Fibroblast of mammary gland (primary cell): ENCODE measurements at places on chromosomes 11 and 22.
A peak's percentile ranks its signal among the peaks of the same experiment; 100 is the strongest.

GRCh38 chr11:78741741-78742140 lies 167.1 kb upstream of the NARS2 start:
- DNase-seq, result no peak

DNA sequence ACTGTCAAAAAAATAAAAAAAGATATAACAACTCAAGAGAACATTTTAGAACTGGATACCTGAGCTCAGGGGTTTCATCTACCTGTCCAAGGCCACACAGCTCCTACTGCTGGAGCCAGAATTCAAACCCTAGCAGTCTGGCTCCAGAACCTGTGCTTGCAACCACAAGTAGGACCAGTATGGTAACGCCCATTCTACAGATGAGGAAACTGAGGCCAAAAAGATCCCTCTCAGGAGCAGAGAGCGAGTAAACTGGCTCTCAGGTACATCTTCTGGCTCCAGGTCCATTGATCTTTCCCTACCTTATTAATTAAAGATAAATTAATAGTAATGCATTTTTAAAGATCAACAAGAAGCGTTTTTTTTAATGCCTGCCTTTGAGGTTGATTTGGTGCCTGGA lies 19.2 kb downstream of the P2RX3 start:
- DNase-seq, result no peak

- DNase-seq, result no peak
These were observed 530.4 kb upstream of the TENM4 start for GRCh38 chr11:79971255-79971654.

DNA sequence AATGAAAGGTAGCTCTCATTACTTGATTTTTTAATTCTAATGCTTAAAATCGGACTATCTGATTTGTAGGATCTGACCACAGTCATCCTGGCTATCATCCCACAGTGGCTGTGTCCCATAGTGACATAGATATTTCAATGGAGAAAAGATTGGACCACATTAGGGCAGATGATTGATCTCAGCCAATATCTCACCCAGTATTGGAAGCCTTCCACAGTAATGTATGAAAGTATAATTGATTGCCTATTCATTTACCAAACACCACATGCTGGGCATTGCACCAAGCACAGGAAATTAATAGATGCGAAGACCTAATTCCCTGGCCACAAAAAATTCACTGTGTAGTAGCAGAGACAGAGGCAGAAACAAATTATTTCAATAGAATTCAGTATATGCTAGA lies 37.6 kb downstream of the FZD4 start:
- no peak for DNase-seq

DNA sequence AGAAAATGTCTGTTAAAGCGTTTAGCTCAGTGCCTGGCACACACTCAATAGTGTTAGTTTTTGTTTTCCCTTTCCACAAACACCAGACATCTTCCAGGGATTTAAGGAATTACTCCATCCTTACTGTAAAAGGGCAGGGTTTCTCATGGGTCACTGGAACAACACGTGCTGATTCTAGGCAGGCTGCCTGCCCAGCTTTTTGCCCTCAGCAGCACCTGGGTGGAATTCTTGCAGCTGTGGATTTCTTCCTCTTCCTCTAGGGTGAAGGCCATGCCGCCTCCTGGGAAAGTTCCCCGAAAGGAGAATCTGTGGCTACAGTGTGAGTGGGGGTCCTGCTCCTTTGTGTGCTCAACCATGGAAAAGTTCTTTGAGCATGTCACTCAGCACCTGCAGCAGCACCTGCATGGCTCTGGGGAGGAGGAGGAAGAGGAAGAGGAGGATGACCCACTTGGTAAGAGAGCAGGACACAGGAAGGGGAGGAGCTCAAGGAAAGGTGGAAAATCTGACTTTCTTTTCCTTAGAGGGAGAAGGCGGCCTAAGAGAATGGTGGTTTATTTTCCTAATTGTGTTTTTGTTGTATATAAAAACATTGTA lies 5.4 kb downstream of the HINFP start:
- DNase-seq, result no peak

GRCh38 chr11:84430661-84431060 lies 1144.5 kb upstream of the CCDC90B start:
- DNase-seq, result no peak

DNA sequence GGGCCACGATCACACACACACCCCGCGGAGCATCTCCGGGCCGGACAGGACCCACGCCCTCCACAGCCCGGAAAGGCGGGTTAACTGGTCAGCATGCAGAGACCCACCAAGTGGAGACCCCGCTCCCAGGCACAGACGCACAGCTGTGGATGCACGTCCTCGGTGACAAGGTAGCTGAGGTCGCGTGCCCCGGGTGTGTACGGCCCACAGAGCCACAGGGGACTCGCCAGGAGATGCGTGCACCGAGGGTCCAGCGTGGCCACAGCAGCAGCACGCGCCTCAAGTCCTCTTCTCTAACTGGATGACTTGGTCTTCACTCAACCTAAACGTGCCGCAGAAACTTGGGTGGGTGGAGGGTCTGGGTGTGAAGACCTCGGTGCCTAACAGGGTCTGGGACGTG lies 5.5 kb downstream of the H19 start:
- no peak for DNase-seq

DNA sequence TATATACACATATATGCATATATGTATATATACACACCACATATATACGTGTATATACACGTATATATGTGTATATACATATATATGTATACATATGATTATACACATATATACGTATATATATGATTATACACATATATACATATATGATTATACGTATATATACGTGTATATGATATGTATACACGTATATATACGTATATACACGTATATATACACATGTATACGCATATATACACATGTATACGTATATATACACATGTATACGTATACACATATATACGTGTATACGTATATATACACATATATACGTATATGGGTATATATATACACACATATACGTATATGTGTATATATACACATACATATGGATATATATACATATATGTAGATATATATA lies 62.1 kb upstream of the HMGXB4 start:
- DNase-seq, result no peak

GRCh38 chr11:9760193-9760575 lies 96.3 kb downstream of the SWAP70 start:
- DNase-seq, result peak; percentile 97

GRCh38 chr22:24810043-24810749 lies 4.2 kb downstream of the SGSM1 start:
- no peak for DNase-seq

DNA sequence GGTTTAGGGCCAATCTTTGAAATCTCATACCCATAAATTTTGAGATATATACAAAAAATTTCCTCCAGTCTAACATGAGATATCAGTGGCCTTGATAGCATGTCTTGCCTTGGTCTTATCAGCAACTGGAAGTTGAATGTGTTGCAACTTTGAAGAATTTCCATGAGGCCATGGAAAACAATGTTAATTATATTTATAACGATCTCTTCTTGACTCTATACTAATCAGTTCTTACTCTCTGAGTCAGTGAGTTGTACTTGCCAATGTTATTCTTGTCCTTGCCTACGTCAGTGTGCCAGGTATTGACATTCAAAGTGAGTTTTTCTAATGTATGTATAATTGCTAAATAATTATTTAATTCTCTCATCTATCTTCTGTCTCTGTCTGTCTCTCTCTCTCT lies 535.1 kb downstream of the KCNA4 start:
- no peak for DNase-seq

GRCh38 chr11:124313131-124313530 lies 618 bp downstream of the OR8D1 start:
- DNase-seq, result no peak

GRCh38 chr11:43243927-43244326 lies 67.9 kb upstream of the API5 start:
- no peak for DNase-seq

DNA sequence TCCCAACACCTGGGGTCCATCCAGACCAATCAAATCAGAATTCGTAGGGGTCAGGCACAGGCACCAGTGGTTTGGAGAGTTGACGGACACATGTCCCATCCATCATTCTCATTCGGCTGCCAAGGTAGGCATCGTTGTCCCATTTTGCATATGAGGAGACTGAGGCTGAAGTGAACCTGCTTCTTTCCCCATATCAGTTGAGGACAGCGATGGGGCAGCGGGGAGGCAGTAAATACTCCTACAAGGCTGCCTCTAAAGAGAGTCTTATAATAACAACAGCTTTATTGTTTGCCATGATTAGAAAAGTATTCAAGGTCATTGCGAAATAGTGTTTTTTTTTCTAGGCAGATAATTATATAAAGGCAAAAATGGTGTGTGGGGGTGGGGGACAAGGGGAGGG lies 1.6 kb upstream of the BEST1 start:
- no peak for DNase-seq

- DNase-seq, result no peak
These were observed 253.3 kb downstream of the BUD13 start for GRCh38 chr11:116519499-116519898.

DNA sequence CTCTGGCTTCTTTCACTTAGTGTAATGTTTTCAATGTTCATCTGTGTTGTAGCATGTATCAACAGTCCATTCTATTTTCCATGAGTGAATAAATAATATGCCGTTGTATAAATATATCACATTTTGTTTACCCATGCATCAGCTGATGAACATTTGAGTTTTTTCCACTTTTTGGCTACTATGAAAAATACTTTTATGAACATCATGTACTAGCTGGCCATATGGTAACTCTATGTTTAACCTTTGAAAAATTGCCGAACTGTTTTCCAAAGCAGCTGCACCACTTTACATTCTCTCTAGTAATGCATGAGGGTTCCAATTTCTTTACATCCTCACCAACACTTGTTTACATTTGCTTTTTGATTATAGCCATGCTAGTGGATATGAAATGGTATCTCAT lies 59.8 kb upstream of the FAR1 start:
- no peak for DNase-seq

DNA sequence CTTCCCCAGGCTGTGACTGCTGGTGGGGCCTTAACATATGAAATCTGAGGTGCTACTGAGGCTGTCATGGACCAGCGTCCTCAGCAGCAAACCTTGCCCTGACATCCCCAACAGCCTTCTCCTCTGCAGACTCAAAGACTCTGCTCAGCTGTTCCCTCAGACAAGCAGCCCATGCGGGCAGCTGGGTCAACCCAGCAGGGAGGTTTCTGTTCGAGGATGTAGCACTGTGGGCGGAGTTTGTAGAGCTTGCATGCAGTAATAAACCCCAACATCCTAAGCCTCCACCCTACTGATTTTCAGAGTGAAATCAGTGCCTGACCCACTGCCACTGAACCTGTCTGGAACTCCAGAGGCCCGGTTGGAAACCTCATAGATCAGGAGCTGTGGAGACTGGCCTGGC lies 88.8 kb upstream of the XKR3 start:
- no peak for DNase-seq

GRCh38 chr22:43990044-43990443 lies 34.1 kb upstream of the PARVB start:
- DNase-seq, result no peak

DNA sequence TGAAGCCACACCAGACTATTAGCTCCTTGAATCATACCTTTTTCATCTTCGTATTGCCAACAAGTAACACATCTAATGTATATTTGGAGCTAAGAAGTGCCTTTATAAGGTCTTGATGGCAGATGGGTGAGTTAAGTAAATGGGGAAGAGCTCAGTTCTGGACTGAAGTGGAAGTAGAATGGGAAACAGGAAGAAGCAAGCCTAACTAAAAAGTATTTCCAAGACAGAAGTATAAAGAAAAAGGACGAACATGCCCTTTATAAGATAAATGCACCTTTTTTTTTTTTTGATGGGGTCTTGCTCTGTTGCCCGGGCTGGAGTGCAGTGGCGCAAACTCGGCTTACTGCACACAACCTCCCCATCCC lies 14.5 kb downstream of the CRTAM start:
- DNase-seq, result no peak

- DNase-seq, result peak; percentile 49
These were observed 16.1 kb downstream of the BIK start for GRCh38 chr22:43126501-43127165.

DNA sequence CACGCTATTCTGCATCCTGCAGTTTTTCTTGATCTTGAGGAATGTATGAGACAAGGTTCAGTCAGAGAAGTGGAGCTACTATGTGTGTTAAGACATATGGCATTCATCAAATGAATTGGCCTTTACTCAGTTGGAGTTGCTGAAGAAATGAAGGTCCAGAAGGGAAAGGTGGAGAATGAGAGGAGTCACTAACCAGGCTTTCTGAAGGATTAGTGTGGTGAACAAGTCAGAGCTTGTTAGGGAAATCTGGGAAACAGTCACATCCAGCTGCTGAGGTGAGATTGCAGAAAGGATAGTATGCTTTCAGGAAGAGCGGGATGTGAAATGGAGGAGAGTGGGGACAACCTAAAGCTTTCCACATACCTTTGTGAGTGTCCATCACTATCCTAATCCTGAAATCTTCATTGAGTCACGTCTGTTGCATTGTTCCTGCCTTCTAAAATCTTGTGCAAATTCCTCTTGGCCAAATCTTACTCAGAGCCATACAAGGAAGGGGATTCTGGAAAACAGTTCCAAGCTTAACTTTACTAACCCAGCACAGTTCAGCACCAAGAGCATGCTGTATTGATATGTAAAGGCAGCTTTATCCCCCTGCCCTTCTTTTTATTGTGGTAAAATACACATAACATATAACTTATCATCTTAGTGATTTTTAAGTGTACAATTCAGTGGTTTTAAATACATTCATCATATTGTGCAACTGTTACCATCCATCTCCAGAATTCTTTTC lies 11.4 kb upstream of the PITPNB start:
- DNase-seq, result peak; percentile 13

DNA sequence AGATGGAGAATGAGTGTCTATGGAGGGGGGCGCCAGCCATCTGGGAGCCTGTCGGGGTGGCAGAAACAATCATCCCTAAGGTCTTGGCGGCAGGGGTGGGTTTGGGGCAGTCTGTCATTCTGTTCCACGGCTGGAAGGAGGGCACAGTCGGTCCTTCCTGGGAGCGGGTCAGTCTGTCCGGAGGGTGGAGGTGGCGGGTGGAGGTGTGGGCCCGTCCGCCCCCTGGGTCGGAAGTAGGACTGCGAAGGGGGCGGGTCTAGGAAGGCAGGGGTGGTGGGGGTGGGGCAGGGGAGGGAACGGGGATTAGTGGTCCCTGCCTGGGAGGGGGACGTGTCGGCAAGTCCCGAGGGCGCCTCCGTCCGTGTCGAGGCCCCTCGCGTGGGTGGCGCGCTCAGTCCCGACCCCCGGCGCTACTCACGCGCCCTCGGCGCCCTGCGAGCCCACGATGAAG lies 461 bp downstream of the TBC1D10A start:
- DNase-seq, result no peak

DNA sequence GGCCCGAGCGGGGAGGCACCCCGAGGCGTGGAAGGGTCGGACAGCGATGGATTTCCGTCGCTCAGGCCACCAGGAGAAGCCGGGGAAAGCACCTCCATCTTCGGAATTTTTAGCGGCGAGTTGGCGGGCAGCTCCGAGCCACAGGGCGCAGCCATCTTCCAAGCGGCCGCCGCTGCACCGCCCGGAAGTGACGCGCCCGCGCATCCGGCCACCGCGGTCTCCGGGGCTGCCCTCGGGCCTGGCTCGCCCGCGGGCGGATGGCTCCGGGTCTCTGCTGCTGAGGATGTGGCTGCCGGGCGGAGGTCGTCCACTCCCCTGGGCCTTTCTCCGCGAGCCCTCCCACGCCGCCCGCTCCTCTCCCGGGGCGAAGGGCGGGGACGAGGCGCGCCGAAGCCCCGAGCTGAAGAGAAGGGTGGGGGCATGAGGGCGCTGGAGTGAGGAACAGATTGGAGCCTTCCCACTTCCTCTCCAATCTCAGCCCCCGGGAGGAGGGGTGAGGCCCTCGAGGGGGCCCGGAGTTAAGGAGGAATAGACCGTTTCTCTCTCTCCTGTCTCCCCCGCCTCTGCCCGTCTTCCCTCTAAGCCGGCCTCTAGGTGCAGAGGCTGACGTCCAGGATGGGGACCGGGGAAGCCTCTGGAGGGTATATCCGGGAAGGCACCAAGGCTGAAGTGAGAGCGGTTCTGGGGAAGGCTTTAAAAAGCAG lies at the start of gene MSANTD2:
Gene MSANTD2, minus strand, starts transcription at position 181 of the 704 bp plus-strand sequence. Its CDS starts 26 bp downstream, at position 155.
- peak; percentile 63 for DNase-seq

GRCh38 chr11:119729951-119730613 lies 1.1 kb upstream of the NECTIN1 start:
- peak; percentile 63 for DNase-seq
